ENCODE measurements at places on chromosomes 4 and X.

DNA sequence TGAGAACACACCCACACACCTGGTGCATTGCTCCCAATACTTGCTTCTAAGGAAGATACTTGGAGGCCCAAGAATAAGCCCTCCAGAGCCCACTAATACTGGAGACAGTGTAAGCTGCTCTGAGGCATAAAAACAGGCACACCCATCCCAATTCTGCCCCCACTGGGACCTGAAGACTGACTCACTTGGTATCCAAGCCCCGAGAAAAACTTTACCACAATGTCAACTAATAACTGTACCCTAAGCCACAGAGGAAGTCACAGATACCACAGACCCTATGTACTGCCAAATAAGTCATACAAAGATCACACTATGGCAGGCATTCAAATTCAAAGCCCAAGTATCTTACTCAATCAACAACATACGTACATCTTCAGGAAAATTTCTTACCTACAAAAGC is 398.2 kb upstream of the SPANXN1 start:
- peak; percentile 6 for DNase-seq

DNA sequence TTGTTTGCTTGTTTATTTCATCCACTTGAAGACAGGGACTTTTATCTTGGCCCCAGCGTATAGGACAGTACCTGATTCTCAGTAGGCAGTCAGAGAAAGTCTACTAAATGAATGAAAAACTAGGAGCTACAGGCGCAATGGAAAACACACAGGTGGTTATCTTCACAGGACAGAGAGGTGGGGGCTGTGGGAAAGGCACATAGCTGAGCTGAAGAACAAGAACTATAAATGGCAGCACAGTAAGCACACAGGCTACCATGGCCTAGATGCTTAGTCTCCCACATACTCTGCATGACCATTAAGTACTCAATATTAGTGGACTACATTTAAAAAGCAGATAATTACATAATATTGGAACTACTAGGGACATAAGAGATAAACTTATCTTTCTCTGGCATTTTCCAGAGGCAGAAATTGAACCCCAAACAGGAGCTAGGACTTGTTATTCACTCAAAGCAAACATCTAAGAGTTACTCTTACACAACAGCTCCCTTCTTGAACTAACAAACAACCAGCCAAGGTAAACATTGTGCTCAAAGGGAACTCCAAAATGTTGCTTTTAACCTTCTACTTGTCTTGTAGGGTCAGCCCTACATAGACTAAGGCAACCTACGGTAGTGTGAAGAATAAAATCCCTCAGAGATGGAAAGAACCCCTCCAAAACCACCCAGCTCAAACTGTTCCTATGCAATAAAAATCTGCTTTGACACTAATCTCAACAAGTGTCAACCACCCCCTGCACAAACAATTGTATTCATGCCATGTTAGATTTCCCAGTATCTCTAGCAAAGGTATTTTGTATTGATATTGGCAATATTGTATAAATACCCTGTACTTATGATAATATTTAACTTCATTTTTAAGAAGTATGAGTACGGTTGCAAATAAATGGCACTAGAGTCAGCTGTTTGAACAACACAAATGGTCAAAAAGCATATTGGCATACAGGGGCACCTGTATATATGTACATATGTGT is 593.6 kb downstream of the KLHL13 start:
- no peak for DNase-seq

- peak; percentile 9 for DNase-seq
Observed at GRCh38 chrX:15310117-15310516, 5.3 kb downstream of the ASB11 start.

GRCh38 chr4:153113061-153113837 is 91.0 kb upstream of the TRIM2 start:
- DNase-seq, result peak; percentile 36

DNA sequence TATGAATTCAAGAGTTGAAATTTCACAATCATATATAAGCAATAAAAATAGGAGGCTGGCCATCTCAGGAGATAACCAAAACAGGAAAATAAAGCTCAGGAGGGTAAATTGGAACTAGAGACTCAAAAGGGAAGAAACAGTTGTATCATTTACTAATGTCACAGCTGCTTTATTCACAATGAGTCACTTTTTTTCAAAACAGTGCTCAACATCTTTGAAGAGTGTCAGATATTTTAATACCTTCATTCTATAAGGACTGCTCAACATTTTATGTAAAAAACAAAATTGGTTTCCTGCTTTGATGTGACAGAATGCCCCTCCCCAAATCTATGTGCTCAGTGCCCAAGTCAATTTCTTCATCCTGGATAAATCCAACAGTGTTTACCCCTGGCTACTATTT is 97.7 kb downstream of the DDX60 start:
- no peak for DNase-seq

DNA sequence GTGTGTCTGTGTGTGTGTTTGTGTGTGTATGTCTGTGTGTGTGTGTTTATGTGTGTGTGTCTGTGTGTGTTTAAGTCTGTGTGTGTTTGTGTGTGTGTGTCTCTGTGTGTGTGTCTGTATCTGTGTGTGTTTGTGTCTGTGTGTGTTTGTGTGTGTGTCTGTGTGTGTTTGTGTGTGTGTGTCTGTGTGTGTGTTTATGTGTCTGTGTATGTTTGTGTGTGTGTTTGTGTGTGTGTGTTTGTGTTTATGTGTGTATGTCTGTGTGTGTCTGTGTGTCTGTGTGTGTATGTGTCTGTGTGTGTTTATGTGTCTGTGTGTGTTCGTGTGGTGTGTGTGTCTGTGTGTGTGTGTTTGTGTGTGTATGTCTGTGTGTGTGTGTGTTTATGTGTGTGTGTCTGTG is 11.4 kb downstream of the IL9R start:
- no peak for DNase-seq

- no peak for DNase-seq
Observed at GRCh38 chrX:74324131-74324530, 20.2 kb downstream of the ZCCHC13 start.

- DNase-seq, result no peak
Observed at GRCh38 chrX:9845578-9845952, 59.3 kb downstream of the SHROOM2 start.

DNA sequence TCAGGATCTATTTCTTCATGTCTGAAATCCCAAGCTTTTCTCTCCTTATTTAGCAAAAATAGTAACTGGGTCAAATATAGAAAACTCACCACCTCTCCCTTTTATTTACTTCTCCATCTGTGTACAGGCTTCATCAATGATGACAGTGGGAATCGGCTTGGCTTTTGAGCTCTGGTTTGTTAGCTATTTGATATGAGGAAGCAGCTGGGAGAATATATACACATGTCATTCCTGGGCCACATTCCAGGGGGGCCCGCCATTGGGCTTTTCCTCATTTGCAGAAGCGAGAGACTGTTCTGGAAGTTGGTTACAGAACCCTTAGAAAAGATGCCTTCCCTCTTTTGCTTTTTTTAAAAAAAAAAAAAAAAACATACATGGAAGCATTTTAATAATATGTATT is 107.4 kb upstream of the F9 start:
- no peak for DNase-seq

GRCh38 chr4:123767806-123768205 is 371.2 kb downstream of the SPRY1 start:
- DNase-seq, result no peak

GRCh38 chrX:21802054-21802670 is 37.3 kb upstream of the MBTPS2 start:
- no peak for DNase-seq

DNA sequence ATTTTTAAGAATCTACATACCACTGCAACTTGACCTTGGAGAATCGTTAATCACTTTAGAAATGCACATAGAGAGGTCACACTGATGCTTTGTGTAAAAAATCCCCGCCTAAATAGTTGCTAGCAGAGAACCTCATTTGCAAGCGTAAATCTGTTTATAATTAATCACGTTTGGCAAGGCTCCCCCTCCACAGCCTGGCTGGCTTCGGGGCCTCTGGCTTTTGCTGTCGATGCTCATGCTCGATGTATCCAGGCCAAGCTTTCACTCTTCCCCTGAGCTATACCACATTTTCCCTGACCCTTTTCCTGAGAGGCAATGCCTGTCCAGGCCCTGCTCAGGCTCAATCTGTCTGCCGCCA is 23.4 kb downstream of the CYTL1 start:
- no peak for DNase-seq

GRCh38 chr4:16171831-16172230 is 54.4 kb downstream of the TAPT1 start:
- DNase-seq, result no peak

DNA sequence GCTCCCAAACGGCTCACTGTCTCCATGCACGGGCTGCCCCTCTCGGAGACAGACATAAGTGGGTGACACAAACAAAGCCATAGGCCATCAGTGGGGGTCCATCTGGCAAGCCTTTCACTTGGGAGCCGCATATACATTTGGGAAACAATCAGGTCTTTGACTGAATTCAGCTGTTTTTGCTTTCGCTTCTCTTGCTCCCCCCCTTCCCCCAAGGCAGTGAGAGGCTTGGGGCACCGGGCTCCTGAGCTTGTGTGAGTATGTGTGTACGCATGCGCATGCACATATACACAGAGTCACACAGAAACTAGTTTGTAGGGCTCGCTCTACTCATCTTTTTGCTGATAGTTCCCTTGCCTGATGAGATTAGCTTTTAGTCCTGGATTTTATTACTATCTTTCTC is 284.4 kb downstream of the AFF2 start:
- DNase-seq, result no peak

GRCh38 chrX:110412971-110413726 is 54.5 kb downstream of the RTL9 start:
- peak; percentile 54 for DNase-seq

DNA sequence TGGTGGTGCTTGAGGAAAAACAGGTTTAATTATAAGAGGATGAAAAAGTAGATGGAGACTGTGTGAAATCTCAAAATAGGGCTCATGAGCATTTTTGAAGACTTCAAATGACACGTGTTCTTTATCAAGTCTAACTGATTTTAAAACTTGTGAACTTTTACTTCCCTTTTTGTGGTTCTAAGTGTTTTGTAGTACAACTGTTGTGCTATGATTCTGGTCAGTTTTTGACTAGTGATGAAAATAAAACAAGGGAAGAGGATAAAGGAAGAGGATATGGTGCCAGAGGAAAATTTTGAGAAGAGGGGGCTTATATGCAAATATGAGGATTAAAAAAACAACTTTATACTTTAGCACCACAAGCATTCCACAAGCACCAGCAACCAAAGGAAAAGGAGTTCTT is 644.0 kb downstream of the RPA4 start:
- DNase-seq, result no peak

- no peak for DNase-seq
Observed at GRCh38 chr4:47972181-47972580, 44.3 kb downstream of the CNGA1 start.

DNA sequence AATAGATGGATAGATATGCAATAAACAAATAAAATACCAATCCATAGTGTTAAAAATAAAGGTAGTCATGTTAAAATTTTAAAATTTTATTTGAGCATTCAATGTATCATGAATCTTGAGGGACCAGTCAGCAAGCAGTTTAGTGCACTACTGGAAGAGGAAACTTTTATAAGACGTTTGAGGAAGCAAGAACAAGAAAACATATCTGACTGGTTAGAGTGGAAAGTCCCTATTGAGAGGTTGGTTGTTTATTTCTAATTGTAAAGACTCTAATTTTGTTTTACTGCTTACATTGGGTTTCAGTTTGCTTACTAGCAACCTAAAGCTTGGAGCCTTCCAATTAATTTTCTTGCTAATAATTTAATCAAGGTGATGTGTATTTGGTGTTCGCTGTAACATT is 786.2 kb downstream of the RAB28 start:
- DNase-seq, result no peak

DNA sequence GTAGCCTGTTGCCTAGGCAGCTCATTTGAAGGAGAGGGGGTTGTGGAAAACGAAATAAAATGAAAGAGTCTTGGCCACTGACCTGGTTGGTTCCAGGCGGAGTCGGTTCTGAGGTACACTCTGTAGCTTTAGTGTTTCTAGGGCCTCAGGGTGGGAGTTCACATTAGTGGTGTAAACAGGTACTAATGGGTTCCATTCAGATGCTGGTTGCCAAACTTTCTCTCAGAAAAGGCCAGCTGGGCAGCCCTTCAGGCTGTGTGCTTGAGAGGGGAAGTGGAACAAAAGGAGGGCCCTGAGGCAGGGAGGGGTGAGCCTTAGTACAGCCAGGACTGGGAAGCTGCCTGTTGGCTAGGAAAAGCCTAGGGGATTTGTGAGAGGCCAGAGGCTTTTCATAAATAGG is 24.8 kb downstream of the NHSL2 start:
- DNase-seq, result no peak

- no peak for DNase-seq
Observed at GRCh38 chrX:24761306-24761705, 67.6 kb downstream of the POLA1 start.

- no peak for DNase-seq
Observed at GRCh38 chrX:78493180-78493579, 165.8 kb upstream of the CYSLTR1 start.

GRCh38 chr4:153252122-153252521 is 47.9 kb downstream of the TRIM2 start:
- no peak for DNase-seq

DNA sequence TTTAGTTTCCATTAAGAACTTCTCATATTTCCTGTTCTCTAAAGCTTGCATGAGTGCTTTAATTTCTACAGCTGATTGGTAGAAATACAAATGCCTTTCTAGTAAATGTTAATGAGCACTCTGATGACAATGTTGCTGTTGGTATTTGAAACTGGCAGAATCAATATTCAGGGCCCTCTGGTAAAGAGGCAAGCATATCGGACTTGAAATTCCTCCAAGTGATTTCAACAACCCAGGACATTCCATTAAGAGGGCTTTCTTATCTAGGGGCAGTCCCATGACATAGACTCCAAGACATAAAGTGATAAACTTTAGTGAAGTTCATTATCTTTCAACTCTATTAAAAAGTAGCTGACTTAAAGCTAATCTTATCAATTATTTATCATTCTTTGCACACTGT is 83.1 kb upstream of the VCX start:
- DNase-seq, result no peak
